Chondrocyte (in vitro differentiated cells): ENCODE measurements at places on chromosomes 5 and 9. TPM values are rescaled to one million over a fixed set of nuclear protein-coding genes. Genes with fewer than 3 reads are reported as not detected.

Gene FOXE1
- total RNA-seq = not detected in 3 replicates

Gene TMC1
- total RNA-seq = not detected in 3 replicates

Gene NMUR2
- not detected in 3 replicates for total RNA-seq

Gene SLC27A4
- 38.4 to 42.1 TPM (median 41.7 TPM) in 3 replicates for total RNA-seq

Gene CDX1
- total RNA-seq = 0.44 to 0.57 TPM in 2 of 3 replicates, not detected in the other

Gene MLANA
- not detected in 3 replicates for total RNA-seq

Gene IFNA13
- total RNA-seq = not detected in 3 replicates

Gene CYSRT1
- total RNA-seq = 0.44 to 0.92 TPM (median 0.79 TPM) in 3 replicates

Gene ANKDD1B
- 0.42 to 1.2 TPM (median 0.72 TPM) in 3 replicates for total RNA-seq

Gene TMEM215
- total RNA-seq = not detected in 3 replicates

Gene SLC36A2
- total RNA-seq = not detected in 3 replicates

Gene IL17B
- total RNA-seq = 1.1 to 4.6 TPM (median 3.4 TPM) in 3 replicates

Gene SPINK6
- not detected in 3 replicates for total RNA-seq

DNA sequence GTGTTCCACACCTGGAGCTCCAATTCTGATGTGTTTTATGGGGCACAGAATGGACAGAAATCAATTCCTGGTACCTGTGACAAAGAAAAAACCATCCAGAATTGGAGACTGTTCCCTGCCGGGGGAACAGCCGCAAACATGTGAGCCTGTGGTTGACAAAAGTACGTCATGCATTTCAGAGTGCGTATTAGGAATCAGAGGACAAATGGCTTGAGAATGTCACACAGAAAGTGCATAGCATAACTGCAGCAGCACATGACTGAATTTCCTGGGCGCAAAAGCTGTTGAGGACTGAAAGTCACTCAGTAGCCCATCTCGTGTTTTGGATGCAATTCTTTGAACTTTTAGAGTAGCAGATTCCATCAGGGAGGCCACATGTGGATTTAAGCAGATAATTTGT is 85.1 kb downstream of the TRIO start:
- peaks cover 2% of the 10 kb centered on the region for H3K36me3 ChIP-seq
- peaks cover 77% of the 10 kb centered on the region for H3K4me1 ChIP-seq
- DNase-seq = no peak
- no peaks in the 10 kb centered on the region for H3K27me3 ChIP-seq

GRCh38 chr5:137215261-137215660 is 283.9 kb downstream of the SPOCK1 start:
- H3K36me3 ChIP-seq = no peaks in the 10 kb centered on the region
- H3K4me3 ChIP-seq = no peak overlapping the region
- DNase-seq = no peak
- peaks cover 29% of the 10 kb centered on the region for H3K4me1 ChIP-seq

- H3K4me3 ChIP-seq = no peak overlapping the region
- no peaks in the 10 kb centered on the region for H3K27me3 ChIP-seq
- peak overlapping the region; percentile 43 for H3K27ac ChIP-seq
Measured at GRCh38 chr9:22382331-22382730, 64.3 kb upstream of the DMRTA1 start.

- peaks cover 38% of the 10 kb centered on the region for H3K4me1 ChIP-seq
- no peak overlapping the region for H3K27ac ChIP-seq
- H3K36me3 ChIP-seq = no peaks in the 10 kb centered on the region
Measured at GRCh38 chr9:113488071-113488470, 24.5 kb downstream of the RGS3 start.

- H3K36me3 ChIP-seq = no peaks in the 10 kb centered on the region
- H3K27me3 ChIP-seq = peaks cover 19% of the 10 kb centered on the region
- no peaks in the 10 kb centered on the region for H3K4me1 ChIP-seq
- DNase-seq = peak; percentile 85
Measured at GRCh38 chr5:1018596-1018995, 10.0 kb downstream of the NKD2 start.

DNA sequence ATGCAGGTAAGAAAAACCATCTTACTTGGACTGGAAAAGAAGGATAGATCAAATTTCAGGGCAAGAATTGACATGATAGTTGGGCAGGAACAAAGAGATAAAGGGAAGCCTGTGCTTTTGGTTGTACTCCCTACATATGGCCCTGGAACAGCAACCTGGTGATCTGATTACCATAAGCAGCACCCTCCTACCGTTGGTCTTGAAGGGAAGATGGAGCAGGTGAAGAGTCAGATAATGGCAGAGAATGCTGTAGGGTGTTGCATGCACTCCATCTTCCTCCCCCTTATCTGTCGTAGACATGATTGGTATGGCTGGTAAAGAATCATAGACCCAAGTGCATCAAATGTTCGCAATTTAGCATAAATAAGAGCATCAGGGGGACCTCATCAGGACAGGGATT is 4.7 kb downstream of the IRGM start:
- H3K4me1 ChIP-seq = no peaks in the 10 kb centered on the region
- H3K36me3 ChIP-seq = no peaks in the 10 kb centered on the region
- H3K27me3 ChIP-seq = peaks cover 44% of the 10 kb centered on the region

GRCh38 chr5:146862641-146863040 is 15.9 kb downstream of the PPP2R2B start:
- no peaks in the 10 kb centered on the region for H3K27me3 ChIP-seq
- no peak for DNase-seq
- no peak overlapping the region for H3K4me3 ChIP-seq
- H3K4me1 ChIP-seq = peaks cover 5% of the 10 kb centered on the region
- no peaks in the 10 kb centered on the region for H3K36me3 ChIP-seq
- H3K27ac ChIP-seq = no peak overlapping the region

- DNase-seq = no peak
- no peak overlapping the region for H3K27ac ChIP-seq
- H3K27me3 ChIP-seq = no peaks in the 10 kb centered on the region
- H3K4me1 ChIP-seq = peaks cover 34% of the 10 kb centered on the region
- peaks cover 7% of the 10 kb centered on the region for H3K36me3 ChIP-seq
- H3K4me3 ChIP-seq = no peak overlapping the region
Measured at GRCh38 chr5:150057052-150057451, 29.3 kb downstream of the CSF1R start.

DNA sequence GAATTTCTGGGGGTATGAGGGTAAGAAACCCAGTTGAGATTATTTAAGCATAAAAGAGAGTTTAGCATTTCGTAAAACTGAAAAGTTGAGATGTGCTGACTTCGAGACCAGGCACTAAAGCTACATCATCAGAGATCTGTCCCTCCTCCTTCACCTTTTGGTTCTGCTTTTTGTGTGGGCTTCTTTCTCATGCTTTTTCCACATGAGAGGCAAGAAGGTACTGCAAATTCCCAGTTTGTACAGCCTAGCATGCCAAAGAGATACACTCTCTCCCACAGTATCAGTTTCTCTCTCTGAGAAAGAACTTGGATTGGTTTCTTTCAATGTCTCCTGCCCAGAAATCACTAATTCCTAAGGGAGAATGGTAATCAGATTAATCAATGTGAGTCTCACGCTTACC is 584.7 kb downstream of the SEMA5A start:
- DNase-seq = no peak
- H3K27ac ChIP-seq = no peak overlapping the region
- no peak overlapping the region for H3K4me3 ChIP-seq
- H3K36me3 ChIP-seq = no peaks in the 10 kb centered on the region
- no peaks in the 10 kb centered on the region for H3K4me1 ChIP-seq

DNA sequence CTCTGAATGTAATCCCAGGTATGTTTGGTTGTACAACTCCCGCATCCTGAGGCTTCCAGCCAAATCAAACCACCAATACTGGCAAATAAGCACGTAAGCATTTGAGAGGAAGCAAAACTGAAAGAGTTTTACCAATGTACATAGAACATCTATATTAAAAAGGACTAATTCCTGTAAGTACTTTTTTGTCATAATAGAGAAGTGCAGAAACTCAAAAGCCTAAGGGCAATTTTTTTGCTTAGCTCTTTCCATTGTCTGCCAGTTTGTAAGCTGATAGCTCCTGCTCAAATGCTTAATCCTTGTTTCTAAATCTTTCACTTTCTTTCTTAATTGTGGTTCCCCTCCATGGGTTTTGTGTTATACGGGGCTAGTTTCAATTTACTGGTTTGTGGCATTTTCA is 1151.8 kb downstream of the CDH12 start:
- H3K27me3 ChIP-seq = peaks cover 14% of the 10 kb centered on the region
- H3K4me1 ChIP-seq = no peaks in the 10 kb centered on the region
- H3K4me3 ChIP-seq = no peak overlapping the region
- DNase-seq = no peak
- no peaks in the 10 kb centered on the region for H3K36me3 ChIP-seq

DNA sequence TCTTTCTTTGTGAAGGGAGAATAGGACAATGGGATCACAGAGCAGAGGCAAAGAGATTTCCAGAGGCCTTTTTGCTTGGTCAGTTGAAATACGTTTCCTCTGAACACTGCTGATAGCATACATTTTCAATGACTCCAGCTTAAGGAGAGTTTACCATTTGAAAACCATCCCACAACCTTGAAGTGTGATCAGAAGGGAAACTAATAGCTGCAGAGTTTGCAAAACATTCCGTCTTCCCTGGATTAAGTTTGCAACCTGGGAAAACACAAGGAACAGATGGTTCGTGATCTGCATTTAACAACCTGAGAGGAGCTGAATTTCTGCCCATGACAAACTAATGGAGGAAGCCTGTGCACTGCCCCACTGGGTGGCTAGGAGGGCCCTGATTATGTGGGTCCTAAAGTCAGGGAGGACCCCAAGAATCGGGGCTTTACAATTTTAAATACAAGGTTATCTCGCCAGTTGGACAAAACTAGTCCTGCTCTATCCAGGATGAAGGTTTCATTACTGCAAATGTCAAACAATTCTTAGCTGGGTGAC is 35.6 kb downstream of the MTX3 start:
- peaks cover 10% of the 10 kb centered on the region for H3K4me1 ChIP-seq
- DNase-seq = no peak
- no peak overlapping the region for H3K27ac ChIP-seq
- H3K27me3 ChIP-seq = peaks cover 5% of the 10 kb centered on the region
- no peaks in the 10 kb centered on the region for H3K36me3 ChIP-seq
- no peak overlapping the region for H3K4me3 ChIP-seq

- no peak overlapping the region for H3K27ac ChIP-seq
- H3K4me3 ChIP-seq = no peak overlapping the region
- no peak for DNase-seq
- H3K4me1 ChIP-seq = peaks cover 4% of the 10 kb centered on the region
- peaks cover 21% of the 10 kb centered on the region for H3K36me3 ChIP-seq
- no peaks in the 10 kb centered on the region for H3K27me3 ChIP-seq
Measured at GRCh38 chr9:121172726-121173487, 28.8 kb downstream of the RAB14 start.

DNA sequence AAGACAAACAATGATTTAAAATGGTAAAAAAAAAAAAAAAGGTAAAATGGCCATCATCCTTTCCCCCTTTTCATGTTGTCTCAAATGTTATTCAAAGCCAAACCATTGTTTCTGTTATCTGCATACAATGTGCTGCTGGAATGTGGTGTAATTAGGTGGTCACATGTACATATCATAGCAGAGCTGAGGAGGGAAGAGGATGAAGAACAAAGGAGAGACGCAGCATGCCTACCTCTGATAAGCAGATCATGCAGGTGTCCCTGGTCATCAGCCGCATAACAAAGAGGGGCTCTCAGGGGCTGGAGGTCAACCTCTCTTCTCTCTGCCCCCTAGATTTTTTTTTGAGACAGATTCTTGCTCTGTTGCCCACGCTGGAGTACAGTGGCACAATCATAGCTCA is 141.0 kb downstream of the CARTPT start:
- H3K27me3 ChIP-seq = peaks cover 18% of the 10 kb centered on the region
- no peak overlapping the region for H3K4me3 ChIP-seq
- H3K27ac ChIP-seq = no peak overlapping the region
- H3K36me3 ChIP-seq = peaks cover 8% of the 10 kb centered on the region
- peaks cover 17% of the 10 kb centered on the region for H3K4me1 ChIP-seq

DNA sequence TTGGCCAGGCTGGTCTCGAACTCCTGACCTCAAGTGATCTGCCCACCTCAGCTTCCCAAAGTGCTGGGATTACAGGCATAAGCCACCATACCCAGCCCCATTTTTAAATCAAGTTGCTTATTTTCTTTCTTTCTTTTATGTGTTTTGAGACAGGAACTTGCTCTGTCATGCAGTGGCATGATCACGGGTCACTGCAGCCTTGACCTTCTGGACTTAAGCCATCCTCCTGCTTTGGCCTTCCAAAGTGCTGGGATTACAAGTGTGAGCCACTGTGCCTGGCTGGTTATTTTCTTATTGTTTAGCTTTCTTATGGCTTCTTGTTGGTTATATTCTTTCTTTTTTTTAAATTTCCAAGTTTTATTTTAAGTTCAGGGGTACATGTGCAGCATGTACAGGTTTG is 79.7 kb upstream of the C5orf63 start:
- H3K27ac ChIP-seq = no peak overlapping the region
- H3K27me3 ChIP-seq = peaks cover 5% of the 10 kb centered on the region
- no peak overlapping the region for H3K4me3 ChIP-seq
- peaks cover 7% of the 10 kb centered on the region for H3K36me3 ChIP-seq
- no peak for DNase-seq

DNA sequence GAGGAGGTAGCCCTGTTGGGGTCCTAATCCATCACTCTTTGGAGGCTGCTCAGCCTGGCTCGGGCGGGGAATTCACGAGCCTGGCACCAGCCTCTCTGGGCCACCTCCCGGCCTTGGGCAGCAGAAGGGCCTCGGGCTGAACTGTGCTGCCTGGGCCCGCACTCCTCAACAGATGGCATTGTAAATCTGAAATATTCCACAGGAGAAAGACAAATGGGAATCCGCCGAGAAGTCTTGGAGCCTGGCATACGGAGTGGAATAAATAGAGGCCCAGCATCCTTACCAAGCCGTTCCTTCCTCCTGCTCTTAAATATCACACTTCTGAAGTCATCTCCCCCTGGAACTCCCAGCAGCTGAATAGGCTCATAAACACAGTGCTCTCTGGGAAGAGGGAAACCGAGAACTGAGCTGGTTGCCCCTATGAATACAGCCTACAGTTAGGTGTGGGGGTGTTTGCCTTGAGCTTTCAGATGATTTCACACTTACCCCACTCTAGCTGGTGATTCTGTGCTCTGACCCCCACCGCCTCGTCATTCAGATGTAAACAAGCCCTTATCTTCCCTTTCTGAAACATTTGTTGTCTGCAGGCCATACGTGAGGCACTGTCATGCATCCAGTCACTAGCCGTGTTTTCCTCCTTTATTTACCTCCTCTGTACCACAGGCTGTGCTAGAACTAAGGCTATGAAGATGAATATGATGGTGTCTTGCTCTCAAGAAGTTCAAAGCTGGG is 455.0 kb upstream of the CLINT1 start:
- H3K4me1 ChIP-seq = peaks cover 3% of the 10 kb centered on the region
- no peak for DNase-seq
- peaks cover 3% of the 10 kb centered on the region for H3K27me3 ChIP-seq
- H3K4me3 ChIP-seq = no peak overlapping the region
- no peak overlapping the region for H3K27ac ChIP-seq

GRCh38 chr5:139711906-139712224 is 63.7 kb downstream of the CXXC5 start:
- peaks cover 42% of the 10 kb centered on the region for H3K4me1 ChIP-seq
- H3K36me3 ChIP-seq = no peaks in the 10 kb centered on the region
- no peaks in the 10 kb centered on the region for H3K27me3 ChIP-seq
- no peak for DNase-seq

- DNase-seq = no peak
- no peaks in the 10 kb centered on the region for H3K36me3 ChIP-seq
- H3K27me3 ChIP-seq = no peaks in the 10 kb centered on the region
- H3K4me1 ChIP-seq = no peaks in the 10 kb centered on the region
- H3K4me3 ChIP-seq = no peak overlapping the region
Measured at GRCh38 chr5:157222506-157223230, 42.0 kb downstream of the ITK start.

- no peak overlapping the region for H3K4me3 ChIP-seq
- no peak overlapping the region for H3K27ac ChIP-seq
- no peaks in the 10 kb centered on the region for H3K4me1 ChIP-seq
- no peaks in the 10 kb centered on the region for H3K36me3 ChIP-seq
Measured at GRCh38 chr5:143665866-143666265, 146.1 kb upstream of the HMHB1 start.

GRCh38 chr5:176379881-176380280 is 8.5 kb downstream of the NOP16 start:
- no peak for DNase-seq
- H3K36me3 ChIP-seq = peaks cover 7% of the 10 kb centered on the region
- no peak overlapping the region for H3K4me3 ChIP-seq
- H3K4me1 ChIP-seq = no peaks in the 10 kb centered on the region
- H3K27me3 ChIP-seq = no peaks in the 10 kb centered on the region
